ENCODE measurements at places on chromosomes 6 and 20.

DNA sequence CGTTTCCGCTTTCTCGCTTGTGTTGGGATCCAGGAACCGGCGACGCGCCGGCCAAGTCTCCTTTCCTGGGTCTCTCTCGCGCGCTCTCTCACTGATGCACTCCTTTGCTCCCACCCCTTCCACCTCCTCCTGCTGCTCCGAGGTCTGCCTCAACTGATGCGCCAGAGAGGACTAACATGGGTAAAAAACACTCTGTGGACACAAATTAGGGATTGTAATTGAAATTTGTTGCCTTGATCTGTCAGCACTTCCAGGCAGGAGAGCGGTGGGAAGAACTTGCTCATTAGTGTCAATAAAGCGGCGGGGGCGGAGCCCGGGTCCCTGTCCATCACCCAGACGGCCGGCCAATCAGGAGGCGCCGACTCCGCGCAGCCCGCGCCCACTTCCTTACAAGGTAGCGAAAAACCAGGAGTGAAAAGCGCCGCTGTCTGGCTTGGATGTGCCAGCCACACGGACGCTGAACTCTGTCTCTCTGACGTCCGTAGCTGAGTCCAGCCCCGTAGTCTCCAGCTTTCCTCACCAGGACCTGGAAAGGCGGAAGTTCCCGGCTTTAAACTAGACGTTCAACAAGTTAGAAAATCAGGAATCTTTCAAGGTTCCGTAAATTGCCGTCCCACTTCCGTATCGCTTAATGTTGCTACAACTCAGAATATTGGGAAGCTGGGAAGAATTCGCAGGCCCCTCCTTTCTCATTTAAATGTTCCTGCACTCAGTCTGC, at the start of gene TBX18:
Gene TBX18 (minus strand): TSS at position 267 of the 718 bp plus-strand sequence. CDS start 417 bp downstream, outside the sequence.
- no peak within 1 kb of the TSS for H3K27ac ChIP-seq
- H3K27me3 ChIP-seq: peaks cover 100% of the 10 kb centered on the region
- peak; percentile 98 for DNase-seq
- H3K36me3 ChIP-seq: no peaks in the 10 kb centered on the region

GRCh38 chr6:4320860-4321259, 185.5 kb upstream of the ECI2 start:
- DNase-seq: no peak
- no peak overlapping the region for H3K27ac ChIP-seq
- no peaks in the 10 kb centered on the region for H3K36me3 ChIP-seq
- no peaks in the 10 kb centered on the region for H3K4me1 ChIP-seq
- no peaks in the 10 kb centered on the region for H3K27me3 ChIP-seq

- no peak overlapping the region for H3K27ac ChIP-seq
- H3K4me1 ChIP-seq: no peaks in the 10 kb centered on the region
- H3K4me3 ChIP-seq: no peak overlapping the region
- H3K36me3 ChIP-seq: no peaks in the 10 kb centered on the region
- no peaks in the 10 kb centered on the region for H3K27me3 ChIP-seq
- no peak for DNase-seq
These were observed 40.3 kb upstream of the AHI1 start for GRCh38 chr6:135537741-135538301.

GRCh38 chr6:113903666-113904330, 46.7 kb downstream of the MARCKS start:
- no peaks in the 10 kb centered on the region for H3K36me3 ChIP-seq
- H3K4me1 ChIP-seq: no peaks in the 10 kb centered on the region
- no peaks in the 10 kb centered on the region for H3K27me3 ChIP-seq
- H3K27ac ChIP-seq: no peak overlapping the region
